Omental fat pad (tissue), 4 donors: ENCODE measurements at places on chromosomes 2 and 18.
A peak's percentile ranks its signal among the peaks of the same experiment; 100 is the strongest.

GRCh38 chr2:42054714-42055430 is 7.1 kb downstream of the PKDCC start:
- DNase-seq = no peak

GRCh38 chr18:24234330-24234729 is 95.5 kb downstream of the CABYR start:
- DNase-seq = peak; percentile 39

- DNase-seq = no peak
Measured at GRCh38 chr2:163708265-163708664, 27.5 kb downstream of the FIGN start.

GRCh38 chr2:10883066-10883465 is 28.7 kb upstream of the KCNF1 start:
- DNase-seq = no peak

GRCh38 chr2:174574657-174575056 is 22.9 kb downstream of the WIPF1 start:
- no peak for DNase-seq

DNA sequence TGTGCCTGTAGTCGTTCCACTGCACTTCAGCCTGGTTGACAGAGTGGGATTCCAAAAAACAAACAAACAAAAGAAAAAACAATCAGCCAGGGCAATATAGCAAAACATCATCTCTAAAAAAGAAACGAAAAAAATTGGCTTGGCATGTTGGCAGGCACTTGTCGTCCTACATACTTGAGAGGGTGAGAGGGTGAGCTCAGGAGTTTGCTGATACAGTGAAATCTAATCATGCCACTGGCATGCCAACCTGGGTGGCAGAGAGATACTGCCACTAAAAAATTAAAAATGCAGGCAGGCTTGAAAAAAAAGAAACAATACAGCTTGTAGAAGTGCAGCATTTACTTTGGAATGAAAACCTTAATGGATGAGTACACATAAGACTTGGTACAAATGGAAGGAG is 282.9 kb upstream of the RGPD4 start:
- no peak for DNase-seq

- DNase-seq = no peak
Measured at GRCh38 chr2:100924520-100925451, 77.3 kb upstream of the RPL31 start.

- DNase-seq = no peak
Measured at GRCh38 chr2:203718087-203718486, 11.6 kb downstream of the CD28 start.

DNA sequence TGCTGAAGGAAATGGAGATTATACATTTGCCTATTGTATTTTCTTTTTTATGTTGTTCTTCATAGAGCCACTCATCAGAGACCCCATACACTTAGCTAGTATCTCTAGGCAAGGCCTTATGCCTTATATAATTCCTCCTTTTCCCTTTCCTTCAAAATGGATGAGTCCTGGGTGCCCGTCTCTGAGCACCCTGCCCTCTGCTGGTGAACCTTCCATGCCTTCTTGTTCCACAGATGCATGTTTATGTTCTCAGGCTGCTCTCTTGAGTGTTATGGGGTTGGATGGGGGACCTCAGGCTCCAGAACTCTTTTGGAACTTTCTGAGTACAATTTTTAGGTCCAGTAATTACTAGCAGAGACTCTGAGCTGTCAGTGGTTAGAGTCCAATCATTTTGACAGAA is 368.6 kb upstream of the SPRED2 start:
- DNase-seq = no peak
